Stimulated activated CD4-positive, alpha-beta T cell treated with anti-CD3 and anti-CD28 coated beads, Interleukin-12 subunit alpha, Interleukin-12 subunit beta, amount 100 ng/mL, for 48 hours (primary cell): ENCODE measurements at places on chromosomes 12 and 14.

DNA sequence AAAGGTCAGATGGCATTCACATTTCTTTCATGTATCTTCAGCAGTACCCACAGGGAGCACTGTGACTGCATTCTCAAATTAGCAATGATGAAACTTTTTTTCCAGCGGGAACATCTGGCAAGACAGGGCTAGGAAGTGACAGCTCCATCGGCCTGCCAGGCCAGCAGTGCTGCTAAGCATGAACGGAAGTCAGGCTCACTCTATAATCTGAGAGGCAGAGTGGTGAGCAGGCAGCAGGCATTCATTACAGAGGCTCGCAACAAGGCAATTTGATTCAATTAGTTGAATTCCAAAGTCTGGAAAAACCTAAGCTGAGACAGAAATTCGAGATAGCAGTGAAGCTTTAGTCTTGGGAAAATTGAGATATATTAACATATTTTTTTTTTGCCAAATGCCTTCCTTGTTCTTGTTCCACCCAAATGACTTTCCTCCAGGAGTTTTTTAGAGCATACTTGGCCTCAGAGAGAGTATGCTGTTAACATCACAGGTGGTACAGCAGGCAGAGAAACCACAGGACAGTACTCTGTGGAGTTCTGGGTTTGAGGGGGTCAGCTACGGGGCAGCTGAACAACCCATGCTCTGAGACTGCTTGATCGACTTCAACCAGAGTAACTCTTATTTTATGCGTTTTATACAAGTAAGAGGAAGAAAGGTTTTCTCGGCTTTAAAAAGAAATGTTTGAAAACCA is 414.9 kb downstream of the APAF1 start:
- DNase-seq = no peak

DNA sequence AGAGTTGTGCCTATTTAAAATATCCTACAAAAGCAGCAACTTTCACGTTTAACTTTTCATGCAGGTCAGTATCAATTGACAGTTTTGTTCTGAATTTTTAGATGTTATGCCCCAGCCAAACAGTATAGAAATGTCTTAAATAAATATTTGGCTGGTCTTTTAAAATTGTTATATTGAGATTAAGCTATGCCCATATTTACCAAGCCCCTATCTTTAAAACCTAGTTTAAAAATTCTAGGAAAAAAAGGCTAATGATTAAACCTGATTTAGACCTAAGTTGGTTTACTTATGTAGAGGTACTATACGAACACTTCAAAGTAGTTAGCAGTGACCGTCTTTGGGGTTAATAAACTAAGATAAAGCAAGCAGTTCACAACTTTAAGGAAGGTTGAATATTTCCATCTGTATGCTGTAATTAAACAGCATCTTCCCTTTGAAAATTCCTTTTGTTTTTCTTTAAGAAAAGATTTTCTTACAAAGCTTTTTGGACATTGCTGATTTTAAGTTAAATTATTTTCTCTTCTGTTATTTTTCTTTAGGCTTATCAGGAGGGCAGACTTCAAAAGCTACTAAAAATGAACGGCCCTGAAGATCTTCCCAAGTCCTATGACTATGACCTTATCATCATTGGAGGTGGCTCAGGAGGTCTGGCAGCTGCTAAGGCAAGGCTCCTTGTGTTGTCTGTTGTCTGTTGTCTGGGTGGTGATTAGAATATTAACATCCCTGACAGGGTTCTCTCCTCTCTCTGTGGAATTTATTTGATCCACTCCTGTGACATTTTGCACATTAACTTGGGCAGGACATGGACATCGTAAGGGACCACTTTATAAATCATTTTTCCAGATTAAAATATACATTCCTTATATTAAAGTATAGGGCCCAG is 7.5 kb downstream of the EID3 start:
- DNase-seq = no peak

GRCh38 chr12:115758877-115759620 is 518.4 kb downstream of the MED13L start:
- DNase-seq = no peak

GRCh38 chr14:81324011-81324410 is 76.1 kb downstream of the STON2 start:
- no peak for DNase-seq

DNA sequence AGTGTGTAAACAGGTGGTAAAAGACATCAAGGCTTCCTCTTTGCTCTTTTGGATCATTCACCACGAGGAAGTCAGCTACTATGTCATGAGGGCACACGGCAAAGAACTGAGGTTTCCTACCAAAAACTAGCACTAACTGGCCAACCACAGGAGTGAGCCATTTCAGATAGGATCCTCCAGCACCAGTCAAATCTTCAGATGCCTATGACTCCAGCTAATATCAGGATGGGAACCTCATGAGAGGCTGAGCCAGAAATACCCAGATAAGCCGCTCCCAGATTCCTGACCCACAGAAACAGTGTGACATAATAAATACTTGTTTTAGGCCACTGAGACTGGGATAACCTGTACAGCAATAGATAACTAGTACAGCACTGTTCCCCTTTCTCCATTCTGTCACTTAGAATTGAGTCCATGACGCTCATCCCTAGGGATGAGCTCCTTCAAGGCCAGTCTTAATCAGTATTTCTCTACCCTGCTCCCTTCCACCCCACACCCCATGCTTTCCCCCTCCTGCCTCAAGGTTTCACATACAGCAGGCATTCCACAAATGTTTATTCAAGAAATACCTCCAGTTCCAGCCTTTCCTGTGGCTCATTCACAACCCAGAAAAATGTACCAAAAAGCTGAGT is 68.4 kb downstream of the PPM1H start:
- no peak for DNase-seq

DNA sequence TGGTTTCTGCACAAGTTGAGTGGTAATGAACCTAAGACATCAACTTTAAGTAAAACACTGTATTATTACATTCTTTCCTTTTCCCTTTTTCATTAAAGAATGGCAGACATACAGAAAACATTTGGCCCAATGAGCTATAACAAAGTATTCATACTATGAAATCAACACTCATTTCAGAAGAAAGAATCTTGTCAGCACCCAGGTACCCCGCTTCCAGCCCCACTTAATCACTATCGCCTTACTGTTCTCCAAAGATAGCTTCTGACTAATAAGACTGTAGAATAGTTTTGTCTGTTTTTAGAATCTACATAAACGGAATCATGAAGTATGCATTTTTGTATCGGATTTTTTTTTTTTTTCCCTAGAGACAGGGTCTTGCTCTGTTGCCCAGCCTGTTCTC is 9.5 kb downstream of the CNTN1 start:
- no peak for DNase-seq

DNA sequence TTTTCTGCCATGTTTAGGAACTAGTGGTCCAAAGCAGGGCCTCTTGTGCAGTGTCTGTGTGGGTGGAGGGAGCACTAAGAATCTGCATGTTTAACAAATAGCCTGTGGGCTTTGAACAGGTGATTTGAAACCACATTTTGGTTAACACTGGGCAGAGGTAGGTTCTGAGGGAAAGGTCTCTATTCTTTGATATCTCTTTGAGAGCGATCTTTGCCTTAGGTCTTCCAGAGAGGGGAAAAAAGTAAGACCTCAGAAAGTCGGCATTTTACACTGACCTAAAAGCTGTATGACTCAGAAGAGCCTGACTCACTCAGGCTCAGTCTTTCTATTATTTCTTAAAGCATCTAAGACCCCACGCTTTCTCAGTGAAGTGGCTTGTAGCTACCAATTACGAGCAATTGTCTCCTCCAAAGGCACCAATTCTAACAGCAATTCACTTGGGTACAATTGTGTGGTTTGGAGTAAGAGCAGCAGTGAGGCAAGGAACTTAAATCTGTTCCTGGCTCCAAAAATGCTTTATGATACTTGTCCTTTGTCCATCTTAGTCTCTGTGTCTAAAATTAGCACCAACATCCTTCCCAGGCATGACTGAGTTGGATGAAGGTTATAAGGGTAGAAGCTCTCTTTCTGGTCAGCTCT is 8.8 kb downstream of the EIF2B2 start:
- DNase-seq = no peak

- DNase-seq = no peak
These were observed 26.3 kb upstream of the NR1H4 start for GRCh38 chr12:100447381-100447780.

DNA sequence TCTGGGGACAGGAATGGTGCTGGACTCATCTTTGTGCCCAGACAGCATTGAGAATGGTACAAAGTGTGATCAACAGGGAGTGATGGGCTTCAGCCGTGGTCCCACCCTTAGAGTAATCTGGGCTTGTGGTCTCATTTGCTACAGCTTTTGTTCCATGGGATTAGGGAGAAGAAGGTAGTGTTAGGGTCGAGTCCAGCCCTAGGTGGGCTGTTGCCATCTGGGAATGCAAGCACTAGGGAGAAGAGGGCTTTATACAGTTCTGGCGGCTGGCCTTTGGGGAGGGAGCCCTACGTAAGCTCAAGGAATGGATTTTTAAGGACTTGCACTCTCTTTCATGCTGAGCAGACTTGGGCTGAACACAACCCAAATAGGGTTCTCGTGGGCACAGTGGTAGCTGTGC is 4.9 kb downstream of the PLEKHG3 start:
- no peak for DNase-seq

DNA sequence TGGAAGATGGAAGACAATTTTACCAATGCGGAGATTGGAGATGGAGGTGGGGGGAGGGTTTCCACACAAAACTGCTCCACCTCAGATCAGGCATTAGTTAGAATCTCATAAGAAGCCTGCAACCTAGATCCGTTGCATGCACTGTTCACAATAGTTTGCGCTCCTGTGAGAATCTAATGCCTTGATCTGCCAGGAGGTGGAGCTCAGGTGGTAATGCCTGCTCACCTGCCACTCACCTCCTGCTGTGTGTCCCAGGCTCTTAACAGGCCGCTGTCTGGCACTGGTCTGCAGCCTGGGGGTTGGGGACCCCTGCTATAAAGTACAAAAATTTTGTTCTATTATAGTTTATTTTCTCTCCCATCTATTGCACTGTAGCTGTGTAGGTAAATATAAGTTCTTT is 84.9 kb upstream of the FOXG1 start:
- no peak for DNase-seq

GRCh38 chr14:102539544-102540314 is 30.2 kb upstream of the ANKRD9 start:
- no peak for DNase-seq

DNA sequence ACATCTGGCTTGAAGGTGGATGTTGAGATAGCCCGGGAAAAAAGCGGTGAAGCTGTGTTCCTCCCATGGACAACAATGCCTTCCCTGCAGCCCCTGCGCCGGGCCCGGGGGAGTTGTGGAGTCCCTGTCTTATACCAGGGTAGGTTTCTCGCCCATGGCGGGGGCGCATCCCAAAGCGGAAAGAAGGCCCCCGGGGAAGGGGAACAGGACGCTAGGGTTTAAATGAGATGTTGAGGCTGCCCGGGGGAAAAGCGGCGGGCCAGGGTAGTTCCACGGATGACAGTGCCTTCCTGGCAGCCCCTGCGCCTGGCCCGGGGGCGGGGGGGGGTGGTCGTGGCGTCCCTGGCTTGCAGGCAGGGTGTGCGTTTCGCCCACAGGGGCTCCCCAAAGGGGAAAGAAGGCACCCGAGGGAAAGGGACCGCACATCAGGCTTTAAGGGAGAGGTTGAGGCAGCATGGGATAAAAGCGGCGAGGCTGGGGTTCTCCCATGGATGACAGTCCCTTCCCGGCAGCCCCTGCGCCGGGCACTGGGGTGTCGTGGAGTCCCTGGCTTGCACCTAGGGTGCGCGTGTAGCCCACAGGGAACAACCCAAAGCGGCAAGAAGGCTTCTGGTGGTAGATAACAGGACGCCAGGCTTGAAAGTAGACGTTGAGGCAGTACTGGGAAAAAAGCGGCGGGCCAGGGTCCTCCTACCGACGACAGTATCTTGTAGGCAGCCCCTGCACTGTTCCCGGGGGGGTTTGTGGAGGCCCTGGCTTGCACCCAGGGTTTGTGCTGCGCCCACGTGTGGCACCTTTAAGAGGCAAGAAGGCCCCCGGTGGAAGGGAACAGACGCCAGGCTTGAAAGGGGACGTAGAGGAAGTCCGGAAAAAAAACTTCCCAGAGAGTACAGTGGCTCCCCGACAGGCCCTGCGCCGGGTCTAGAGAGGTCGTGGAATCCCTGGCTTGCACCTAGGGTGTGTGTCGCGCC is 160.8 kb upstream of the ALG10B start:
- no peak for DNase-seq

DNA sequence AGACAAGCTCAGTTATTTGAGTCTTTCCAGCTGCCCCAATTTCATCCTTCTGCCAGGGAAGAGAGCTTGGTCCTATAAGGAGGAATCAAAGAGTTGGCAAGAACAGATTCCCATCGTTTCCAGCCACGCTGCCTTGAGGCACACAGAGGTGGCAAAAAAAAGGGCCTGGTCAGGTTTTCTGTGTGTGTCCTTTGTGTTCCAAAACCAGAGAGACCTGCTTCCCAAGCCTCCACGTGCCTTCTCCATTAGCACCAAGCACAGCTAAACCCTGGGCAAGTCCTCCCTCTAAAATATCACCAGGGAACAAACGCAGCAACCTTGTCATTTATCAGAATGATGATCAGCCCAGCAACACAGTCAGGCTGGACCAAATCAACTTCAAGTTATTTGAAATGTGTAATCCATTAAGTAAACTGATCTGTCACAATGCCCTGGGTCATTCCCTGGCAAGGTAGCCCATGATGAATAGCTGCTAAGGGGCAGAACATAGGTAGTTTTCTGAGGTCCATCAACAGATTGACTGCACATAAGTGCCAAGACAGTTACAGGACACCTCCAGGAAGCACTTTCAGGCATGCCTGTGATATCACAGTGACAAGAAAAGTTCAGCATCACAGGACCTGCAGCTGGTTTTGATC is 28.6 kb upstream of the C12orf42 start:
- DNase-seq = no peak

DNA sequence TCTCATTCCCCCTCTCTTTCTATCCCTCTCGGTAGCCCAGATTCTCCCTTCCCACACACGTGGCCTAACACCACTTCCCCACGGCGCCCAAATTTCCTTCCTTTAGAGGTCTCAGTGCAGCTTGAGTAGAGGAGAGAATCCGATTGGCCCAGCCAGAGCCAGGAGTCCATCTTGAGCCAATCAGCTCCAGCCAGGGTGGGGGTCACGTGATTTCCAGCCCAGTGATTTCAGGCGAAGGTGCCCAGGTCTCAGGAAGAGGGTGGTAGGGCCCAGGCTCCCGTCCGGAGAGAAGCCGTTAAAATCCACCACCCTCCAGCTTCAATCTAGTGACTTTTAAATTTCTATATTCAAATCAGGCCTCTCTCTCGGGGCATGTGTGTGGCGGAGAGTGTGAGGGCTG is 45.2 kb upstream of the MYL2 start:
- no peak for DNase-seq
